ENCODE measurements at places on chromosomes 1 and 21.

GRCh38 chr1:228400692-228401454, 5.8 kb downstream of the TRIM11 start:
- DNase-seq, result no peak

DNA sequence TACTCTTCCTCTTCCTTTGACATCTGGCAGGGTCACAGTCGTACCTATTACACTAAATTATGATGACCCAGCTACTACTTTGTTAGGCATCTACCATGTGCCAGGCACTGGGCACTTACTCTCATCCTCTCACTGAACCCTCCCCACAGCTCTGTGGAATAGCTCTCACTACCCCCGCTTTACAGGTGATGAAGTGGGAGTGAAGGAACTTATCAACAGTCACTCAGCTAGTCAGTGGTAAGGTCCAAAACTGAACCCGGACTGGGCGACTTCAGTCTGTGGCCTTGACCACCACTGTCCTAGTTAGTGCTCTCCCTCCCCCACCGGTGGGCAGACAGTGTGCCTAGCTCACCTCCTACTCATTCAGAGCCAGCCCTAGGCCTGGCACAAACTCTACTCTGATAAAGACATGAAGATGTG, 12.3 kb downstream of the ADGRB2 start:
- DNase-seq, result no peak

DNA sequence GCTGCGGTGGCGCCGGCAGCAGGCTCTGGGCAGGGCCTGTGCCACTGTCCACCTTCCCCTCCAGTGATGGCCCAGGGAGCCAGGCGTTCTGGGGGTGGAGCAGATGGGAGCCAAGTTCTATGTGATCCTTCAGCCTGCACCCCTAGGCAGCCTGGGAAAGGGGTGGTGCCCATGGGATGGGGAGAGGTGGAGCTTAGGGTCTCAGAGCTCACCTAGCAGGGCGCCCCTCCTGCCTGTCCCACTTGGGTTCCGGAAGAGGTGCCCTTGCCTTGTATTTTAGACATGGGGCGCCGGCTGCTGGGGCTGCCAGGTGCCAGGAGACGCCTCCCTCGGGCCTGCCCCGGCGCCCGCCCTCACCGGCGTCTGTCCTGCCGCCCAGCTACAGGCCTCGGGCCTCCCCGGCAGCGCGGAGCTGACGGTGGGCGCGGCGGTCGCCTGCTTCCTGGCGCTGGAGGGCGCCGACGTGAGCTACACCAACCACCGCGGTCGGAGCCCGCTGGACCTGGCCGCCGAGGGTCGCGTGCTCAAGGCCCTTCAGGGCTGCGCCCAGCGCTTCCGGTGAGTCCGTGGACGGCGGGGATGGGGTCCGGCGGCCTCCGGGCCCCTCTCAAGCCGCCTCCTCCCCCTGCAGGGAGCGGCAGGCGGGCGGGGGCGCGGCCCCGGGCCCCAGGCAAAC, 3.1 kb upstream of the MMP23B start:
- no peak for DNase-seq

DNA sequence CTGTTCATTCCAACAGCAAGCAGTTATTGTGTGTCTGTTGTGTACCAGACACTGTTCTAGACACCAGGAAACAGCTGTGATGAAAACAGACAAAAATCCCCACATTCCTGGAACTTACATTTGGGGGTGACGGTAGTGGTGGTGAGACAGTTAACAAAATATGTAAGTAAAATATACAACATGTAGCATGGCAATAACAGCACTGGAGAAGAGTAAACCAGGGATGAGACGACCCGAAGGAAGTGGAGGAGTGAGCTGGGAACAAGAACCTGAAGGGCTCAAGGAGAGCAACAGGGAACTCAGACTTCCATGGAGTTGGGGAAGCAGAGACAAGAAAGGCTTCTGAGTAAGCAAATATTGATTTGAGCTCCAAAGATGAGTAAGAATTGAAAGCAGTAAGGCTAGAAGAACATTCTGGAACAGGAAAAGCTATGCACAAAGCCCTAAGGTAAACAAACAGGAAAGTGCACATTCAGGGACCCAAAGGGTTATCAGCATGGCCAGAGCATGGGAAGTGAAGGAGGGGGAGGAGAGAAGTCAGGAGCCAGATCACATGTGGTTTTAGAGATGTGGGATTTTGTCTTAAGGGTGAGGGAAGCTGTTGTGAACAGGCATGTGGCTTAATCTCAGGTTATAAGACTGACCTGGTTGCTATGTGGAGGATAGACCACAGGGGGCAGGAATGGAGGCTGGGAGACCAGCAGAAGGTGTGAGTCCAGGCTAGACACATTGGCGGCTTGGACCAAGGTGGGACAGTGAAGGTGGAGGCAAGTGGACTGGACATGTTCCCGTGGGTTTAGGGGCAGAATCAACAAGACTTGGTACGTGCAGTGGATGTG, 7.3 kb downstream of the CSF1 start:
- no peak for DNase-seq

- no peak for DNase-seq
These were observed 11.4 kb downstream of the ALDH9A1 start for GRCh38 chr1:165686971-165687433.

- DNase-seq, result no peak
These were observed 75.8 kb downstream of the ALPL start for GRCh38 chr1:21585037-21585436.

DNA sequence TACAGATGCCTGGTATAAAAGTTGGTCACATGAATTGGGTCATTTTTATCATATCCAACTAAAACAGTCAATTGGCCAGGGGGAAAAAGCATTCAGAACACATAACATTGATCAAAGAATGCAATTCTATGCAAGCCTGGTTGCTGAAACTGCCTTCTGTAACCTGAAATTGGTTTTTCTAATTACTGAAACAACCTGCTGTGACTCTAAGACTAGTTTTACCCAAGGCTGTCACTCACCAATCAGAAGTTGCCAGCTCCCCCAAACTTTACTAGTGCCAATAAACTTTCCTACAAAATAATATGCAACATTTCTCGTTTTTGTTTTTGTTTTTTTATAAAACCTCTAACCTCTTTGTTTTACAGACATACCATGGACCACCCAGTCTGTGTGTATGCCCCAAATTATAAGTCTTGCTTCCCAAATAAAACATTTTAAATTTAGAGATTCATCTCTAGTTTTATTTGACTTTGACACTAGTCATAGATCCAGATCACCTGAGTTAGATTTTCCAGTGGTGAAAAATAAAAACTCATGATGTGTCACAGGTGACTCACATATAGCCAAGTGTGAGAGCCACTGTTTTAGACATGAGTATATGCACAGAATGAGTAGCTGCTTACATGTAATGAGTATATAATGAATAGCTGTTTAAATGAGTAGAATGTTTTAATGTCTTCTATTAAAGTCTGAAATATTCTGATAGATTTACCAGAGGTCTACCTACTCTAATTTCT, 64.2 kb upstream of the CR2 start:
- DNase-seq, result no peak

GRCh38 chr1:110200190-110200589, 9.9 kb upstream of the KCNC4 start:
- DNase-seq, result no peak

- DNase-seq, result no peak
These were observed 11.9 kb downstream of the PRRX1 start for GRCh38 chr1:170675865-170676264.

- no peak for DNase-seq
These were observed 129.8 kb downstream of the CNIH3 start for GRCh38 chr1:224745924-224746323.

DNA sequence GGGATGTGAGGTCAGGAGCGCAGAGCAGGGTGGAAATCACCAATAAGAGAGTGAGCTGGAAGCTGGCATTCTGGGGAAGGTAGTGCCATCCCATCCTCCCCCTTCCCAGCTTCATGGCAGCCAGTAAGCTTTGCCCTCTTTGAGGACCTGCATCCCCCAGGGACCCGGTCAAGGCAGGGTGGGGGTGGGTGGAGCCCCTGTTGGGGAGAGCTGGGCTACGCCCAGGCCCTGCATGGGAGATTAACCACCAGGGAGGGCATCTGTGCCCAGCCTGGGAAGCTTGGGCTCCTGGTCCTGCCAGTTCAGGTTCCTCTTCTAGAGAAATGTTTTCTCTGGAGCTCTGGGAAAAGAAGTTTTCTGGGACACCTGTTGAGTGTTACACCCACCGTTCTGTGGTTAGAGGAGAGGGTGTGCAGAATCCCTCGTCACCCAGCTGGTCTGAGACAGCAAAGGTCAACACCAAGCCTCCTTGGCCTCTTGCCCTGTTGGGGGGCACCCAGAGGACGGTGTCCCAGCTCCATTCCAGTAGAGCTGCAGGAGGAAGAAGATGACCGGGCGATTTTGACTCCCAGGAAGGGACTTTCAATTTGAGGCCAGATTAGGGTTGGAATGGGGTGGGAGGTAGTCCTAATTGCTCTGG, 30.1 kb upstream of the TENT5C start:
- no peak for DNase-seq

GRCh38 chr1:38246955-38247952, 200.7 kb upstream of the POU3F1 start:
- DNase-seq, result no peak

DNA sequence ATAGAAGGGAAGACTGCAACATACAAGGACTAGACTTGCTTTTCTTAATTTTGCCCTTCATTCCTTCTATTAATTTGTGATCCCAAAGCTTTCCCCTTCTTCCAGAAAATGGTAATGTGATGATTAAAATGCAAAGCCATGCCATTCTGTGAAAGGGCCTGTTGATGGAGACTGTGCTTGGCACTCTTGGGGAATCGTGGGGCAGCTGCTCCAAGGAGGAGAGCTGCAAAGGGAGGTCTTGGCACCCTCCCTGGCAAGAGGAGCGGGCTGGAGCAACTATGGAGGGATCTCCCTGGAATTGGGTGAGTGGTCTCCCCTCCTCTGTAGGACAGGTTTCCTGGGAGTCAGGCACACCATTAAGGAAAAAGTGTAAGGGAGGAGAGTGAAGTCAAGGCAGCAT, 16.6 kb downstream of the CACNA1S start:
- no peak for DNase-seq

GRCh38 chr1:87246436-87246835, 82.2 kb upstream of the LMO4 start:
- no peak for DNase-seq

- no peak for DNase-seq
These were observed 258.0 kb upstream of the VAMP3 start for GRCh38 chr1:7513081-7513480.

GRCh38 chr21:31348188-31348587, 4.1 kb upstream of the TIAM1 start:
- DNase-seq, result no peak

DNA sequence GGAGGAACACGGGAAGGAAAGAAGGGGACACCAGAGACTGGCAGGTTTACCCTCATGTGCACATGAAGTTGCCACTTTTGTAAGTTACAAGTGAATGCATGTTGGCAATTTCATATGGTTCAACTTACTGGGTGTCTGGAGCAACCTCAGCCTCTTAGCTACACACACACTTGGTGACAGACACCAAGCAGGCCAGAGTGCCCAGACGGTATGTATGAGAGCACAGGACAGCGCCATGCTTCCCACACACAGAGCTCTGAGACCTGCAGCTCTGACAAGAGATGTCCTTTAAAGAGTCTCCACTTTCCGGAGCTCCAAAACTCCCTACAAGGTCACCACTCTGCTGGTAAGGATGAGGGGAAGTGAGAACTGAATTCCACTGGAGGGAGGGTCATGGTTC, 1.9 kb upstream of the TRABD2B start:
- DNase-seq, result no peak

- no peak for DNase-seq
These were observed at the start of gene PDZK1 for GRCh38 chr1:145707183-145707867. Gene PDZK1, minus strand, starts transcription at chr1:145707368. Its CDS starts 19,347 bp downstream, at chr1:145688021.

DNA sequence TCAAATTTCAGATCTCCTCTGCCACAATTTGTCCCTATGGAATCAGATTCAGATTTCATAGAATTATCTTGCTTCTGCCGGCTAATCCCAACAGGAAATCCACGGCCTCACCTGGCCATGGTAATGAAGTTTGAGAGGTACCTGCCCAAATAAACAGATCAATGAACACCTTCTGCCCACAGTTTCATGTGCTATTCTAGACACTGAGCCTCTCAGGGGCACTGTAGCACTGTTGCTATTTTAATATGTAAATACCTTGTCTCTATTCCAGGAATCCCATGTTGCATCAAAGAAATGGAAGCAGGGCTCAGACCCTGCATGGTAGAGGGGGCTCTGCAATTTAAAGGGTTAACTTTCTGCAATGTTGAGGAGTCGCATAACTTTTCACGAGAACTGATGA, 593.1 kb downstream of the PTBP2 start:
- DNase-seq, result no peak

DNA sequence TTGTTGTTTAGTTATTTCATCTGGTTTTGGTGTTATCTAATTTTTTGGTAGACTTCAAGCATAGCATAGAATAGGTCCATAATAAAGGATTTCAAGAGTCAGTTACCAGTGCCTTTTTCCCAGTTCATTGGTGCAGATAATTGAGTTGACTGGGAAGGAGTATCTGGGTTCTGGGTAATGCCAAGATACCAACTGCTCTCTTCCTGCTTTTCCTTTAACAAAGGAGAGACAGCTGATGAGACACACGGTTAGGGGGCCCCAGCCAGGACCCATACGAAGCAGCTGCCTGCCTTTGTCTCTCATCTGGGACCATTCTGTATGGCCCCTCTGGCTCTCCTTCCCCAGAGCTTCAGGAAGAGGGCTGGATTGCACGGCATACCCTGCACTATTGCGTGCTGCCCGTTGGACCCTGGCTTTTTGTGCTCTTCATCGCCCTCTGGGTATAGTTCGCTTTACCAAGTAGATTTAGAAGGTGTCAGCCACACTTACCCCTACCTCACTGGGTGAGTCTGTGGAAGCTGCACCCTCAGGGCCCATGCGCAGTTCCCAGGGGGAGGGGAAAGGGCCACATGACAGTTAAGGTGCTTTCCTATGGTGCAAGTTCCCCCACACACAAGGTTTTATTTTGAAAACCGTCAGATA, 7.0 kb downstream of the NAV1 start:
- no peak for DNase-seq

DNA sequence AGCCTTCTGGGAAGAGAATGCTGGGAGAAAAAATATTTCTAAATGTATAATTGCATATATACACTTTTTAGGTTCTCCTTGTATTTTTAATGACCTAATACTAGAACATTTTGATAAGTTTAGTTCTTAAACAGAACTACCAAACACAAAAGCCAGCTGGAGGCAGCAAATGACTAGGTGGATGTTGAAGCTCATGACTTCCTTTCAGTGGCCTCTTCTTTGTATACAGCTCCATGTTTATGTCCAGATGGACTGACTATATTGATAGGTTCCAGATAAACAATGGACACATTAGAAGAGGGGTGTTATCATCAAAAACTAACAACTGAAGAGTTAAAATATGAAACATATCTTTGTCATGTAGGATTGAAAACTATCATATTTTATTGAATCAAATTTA, 52.5 kb downstream of the LRRC8D start:
- no peak for DNase-seq

DNA sequence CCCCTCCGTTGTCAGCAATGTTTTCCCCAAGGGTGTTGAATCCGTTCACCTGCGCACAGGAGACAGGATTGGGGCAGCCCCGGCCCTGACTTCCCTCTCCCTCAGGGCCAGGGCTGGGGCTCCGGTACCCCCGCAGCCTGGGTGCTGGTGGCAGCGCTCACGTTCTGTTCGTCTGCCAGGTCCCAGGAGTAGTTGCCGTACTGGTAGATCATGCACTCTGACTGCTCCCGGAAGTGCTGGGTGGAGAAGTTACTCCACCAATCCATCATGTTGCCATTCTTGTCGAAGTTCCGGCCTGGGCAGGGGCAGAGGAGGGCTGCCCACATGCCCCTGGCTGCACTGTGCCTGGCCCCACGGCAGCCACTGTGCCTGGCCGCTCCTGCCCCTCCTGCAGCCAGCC, 6.1 kb downstream of the PRXL2B start:
- no peak for DNase-seq

Data from DMS 273 treated with DMSO at 0.1 percent for 48 hours (cell line).